ENCODE measurements at places on chromosomes 1 and 21.

GRCh38 chr1:1915911-1916840, 1.1 kb downstream of the CALML6 start:
- no peak for DNase-seq

DNA sequence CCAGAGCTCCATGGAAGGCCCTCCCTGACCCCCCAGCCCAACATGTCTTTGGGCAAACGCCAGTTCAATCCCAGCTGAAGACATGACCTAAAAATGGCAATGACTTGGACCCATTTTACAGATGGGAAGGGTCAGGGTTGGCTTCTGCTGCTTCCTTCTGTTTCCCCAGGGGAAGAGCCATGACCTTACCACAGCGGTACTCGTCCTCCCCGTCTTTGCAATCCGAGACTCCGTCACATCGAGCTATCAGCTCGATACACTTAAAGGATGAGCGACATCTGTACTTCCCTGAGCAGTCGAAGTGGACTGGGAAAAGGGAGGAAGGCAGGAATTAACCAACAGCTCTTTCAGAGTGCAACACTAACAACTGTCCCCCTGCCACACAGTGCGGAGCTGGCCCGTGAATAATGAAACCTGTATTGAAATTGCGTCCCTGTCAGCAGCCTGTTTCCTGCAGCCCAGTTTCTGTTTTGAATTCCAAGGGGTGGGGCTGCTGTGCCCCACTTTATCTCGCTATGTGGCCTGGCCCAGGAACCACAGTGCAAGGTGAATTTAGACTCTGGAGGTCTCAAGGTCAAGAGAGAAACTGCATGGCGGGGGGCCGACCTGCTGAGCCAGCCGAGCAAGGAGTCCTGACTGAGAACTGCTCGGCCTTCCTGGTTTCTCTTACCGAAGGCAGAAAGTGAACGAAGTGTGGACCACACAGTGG, 7.0 kb downstream of the TMPRSS3 start:
- no peak for DNase-seq

DNA sequence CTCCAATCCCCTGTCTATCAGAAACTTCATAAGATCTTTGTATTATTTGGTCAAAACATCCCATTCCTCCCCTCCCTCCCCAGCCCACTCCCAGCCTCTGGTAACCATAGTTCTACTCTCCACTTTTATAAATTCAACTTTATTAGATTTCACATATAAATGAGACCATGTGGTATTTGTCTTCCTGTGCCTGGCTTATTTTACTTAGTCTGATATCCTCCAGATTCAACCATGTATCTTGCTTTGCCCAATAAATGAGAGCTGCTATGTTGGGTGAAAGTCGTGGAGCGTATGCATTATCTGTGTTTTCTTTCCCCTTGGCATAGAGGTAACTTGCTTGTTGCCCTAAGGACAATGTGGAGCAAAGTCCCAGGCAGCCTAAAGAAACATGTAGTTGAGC, 28.5 kb upstream of the CHRM3 start:
- no peak for DNase-seq

- DNase-seq, result no peak
Observed at GRCh38 chr1:165942062-165942461, 114.6 kb downstream of the UCK2 start.

- DNase-seq, result no peak
Observed at GRCh38 chr1:52657702-52658101, 24.7 kb downstream of the SHISAL2A start.

Data from NK-92 treated with Interleukin-12 subunit alpha and Interleukin-12 subunit beta, amount 100 ng/mL, for 24 hours (cell line).